ENCODE measurements at places on chromosomes 1 and 21.
A peak's percentile ranks its signal among the peaks of the same experiment; 100 is the strongest.

DNA sequence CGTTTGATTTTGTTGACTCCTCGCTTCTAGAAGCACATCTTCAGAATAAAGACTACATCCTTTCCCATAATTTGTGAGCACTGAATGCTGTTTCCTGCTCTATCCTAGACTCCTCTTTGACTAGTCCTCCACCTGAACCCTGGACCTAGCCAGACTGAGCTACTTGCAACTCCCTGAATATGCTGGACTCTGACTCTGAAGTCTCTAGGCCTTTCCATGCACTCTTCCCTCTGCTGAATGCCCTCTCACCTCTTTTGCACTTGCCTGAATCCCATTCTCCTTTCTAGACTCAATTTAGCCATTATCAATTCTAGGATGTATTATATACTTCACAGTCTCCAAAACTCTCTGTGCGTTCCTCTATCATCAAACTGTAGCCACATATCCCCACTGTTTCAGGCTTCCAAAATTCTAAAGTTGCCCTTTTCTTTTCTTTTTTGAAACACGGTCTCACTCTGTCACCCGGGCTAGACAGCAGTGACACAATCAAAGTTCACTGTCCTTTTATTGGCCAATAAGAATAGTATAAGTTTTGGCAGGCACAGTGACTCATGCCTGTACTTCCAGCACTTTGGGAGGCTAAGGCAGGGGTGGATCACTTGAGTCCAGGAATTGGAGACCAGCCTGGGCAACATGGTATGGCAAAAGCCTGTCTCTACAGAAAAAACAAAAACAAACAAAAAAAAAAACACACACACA lies 127.0 kb downstream of the LTN1 start:
- DNase-seq, result no peak

DNA sequence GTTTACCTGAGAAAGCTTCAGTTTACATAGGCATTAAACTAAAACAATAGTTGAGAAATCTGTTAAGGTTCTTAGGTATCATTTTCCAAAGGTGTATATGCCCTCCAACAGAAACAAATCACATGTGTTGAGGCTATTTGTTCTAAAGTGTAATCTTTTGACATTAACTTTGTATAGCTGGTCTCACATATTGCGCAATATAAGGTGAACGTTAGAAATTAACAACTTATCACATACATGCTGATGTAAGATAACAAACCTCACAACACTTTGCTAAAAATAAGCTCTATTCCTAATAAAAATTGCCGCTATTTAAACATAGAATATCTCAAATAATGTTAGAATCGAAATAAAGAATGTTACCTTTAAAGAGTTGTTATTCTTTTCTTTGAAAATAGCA lies 340.6 kb downstream of the SRGAP2C start:
- DNase-seq, result no peak

DNA sequence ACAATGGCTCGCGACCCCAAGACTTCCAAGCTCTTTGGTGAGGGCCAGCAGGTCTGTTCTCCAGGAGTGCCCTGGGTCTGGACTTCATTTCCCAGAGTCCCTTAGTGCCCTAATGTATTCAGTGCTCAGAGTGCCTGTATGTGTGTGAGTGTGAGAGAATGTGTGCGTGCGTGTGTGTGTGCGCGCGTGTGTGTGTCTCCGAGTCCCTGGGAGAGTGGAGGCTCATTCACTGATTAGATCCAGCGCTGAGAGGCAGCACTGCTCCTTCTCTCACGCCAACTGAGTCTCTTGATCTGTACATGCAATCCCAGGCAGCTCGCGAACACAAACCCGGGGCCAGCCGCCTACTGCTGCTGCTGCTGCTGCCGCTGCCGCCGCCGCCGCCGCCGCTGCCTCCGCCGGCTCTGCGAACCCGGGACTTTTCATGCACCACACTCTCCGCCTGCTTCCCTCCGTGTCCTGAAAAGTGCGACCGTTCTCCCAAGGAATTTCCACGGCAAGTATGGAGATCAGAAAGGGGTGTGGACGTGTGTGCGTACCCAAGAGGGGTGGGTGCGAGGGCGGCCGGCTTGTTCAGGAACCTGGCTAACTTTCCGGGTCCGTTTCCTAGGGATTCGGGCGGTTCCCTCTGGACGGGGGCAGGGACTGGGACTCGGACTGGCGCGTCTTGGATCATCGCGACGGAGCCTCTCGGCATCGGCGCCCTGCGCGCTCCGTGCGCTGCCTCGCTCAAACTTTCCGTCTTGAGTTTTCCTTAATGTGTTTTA lies at the start of gene RNF220:
Gene RNF220 (plus strand): TSS at position 225 of the 767 bp plus-strand sequence.
- peak; percentile 25 for DNase-seq

GRCh38 chr1:39620659-39621165 lies 18.7 kb downstream of the HEYL start:
- no peak for DNase-seq

GRCh38 chr1:198481661-198482060 lies 58.8 kb downstream of the ATP6V1G3 start:
- no peak for DNase-seq

DNA sequence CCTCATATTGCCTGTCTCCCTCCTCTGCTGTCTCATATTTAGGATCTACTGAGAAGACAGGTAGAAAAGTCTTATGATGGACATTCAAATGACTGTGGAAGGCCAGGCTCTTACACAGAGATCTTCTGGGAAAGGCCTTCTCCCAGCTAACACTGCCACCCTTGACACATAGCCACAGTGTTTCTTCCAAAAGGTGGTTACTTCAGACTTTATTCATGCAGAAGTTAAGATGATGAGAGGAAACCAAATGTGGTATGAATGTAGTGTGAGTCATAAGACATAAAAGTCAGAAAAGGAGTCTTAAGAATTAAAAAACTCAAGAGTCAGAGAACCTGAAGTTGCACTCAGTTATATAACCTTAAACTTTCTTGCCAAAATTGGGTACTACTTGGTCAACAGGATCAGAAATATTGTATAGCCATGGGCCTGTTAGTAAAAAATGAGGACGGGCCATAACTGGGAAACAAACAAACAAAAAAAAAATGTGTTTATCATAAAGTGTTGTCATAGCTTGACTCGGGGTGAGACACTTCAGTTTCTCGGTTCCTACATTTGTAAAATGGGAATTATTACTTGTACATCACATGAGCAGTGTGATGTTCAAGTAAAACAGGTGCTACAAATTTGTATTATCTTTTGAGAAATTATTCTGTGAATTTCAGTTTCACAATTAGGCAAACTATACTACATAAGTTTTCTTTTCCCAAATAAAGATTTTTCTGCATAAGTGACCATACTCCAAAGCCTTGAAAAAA lies 1.2 kb upstream of the DENND1B start:
- DNase-seq, result peak; percentile 43

GRCh38 chr1:184854496-184855140 lies 100.0 kb upstream of the EDEM3 start:
- peak; percentile 32 for DNase-seq

- DNase-seq, result no peak
Measured at GRCh38 chr1:243938208-243938607, 88.2 kb upstream of the AKT3 start.

GRCh38 chr1:110466646-110467280 lies 15.8 kb downstream of the PROK1 start:
- DNase-seq, result no peak

- DNase-seq, result peak; percentile 24
Measured at GRCh38 chr1:229759037-229759435, 133.0 kb downstream of the URB2 start.

DNA sequence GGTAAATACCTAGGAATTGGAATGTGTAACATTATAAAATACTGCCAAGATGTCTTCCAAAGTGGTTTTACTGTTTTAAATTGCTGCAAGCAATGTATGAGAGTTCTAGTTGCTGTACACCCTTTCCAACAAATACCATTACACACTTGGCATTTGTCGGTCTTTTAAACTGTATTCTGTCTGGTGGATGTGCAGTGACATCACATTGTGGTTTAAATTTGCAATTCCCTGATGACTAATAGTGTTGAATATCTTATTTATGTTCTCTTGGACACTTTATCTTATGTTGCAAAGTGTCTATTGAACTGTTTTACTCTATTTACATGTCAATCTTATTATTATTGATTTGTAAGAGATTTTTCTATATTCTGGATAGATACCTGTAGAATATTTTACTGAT lies 561.2 kb upstream of the B3GALT2 start:
- no peak for DNase-seq

DNA sequence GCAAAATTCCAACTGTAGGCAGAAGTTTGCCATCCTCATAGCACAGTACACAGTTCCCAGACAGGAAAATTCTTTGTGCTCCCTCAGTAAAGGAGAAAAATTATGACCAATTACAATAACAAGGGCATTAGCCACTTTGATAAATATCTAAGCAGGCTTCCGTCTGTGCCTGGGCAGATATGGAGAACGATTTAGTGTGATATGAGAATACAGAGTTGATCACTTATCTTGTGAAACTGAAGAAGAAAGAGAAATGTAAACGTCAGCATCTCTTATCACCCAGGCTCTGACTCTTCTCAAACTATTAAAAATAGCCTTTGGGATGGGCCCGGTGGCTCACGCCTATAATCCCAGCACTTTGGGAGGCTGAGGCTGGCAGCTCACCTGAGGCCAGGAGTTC lies 54.5 kb upstream of the TIAM1 start:
- DNase-seq, result no peak

GRCh38 chr1:163095213-163095612 lies 26.1 kb downstream of the RGS4 start:
- DNase-seq, result no peak

DNA sequence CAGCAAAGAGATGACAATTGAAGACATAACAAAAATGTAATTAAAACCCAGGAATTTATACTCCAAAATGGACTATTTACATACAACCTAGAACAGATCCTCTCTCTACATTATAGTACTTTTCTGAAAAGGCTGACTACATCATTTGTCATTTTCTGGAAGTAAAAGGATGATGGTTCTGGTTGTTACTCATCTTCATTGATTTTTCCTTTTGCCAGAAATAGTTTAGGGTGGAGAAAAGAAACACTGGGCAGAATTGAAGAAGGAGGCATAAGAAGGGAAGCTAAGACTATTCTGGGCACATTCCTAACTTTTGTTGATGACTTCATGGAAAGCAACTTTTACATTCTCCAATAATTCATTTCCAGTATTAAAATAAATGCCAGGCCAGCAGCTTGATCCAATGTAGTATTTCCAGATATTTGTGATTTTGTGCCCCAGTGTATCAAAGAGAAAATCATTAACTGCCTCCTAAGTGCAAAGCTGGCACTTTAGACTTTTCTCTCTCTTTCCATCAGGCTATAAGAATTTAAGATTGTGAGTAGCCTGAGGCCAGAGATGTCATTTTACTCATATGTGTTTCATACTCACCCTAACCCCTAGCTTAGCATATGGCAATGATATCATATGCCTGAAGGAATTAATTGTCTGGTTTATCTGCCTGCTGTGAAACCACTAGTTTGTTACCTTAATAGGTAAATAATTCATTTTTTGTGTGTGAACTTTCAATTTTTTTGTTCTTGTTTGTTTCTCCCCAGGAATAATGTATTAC lies 369.5 kb upstream of the LYPLAL1 start:
- DNase-seq, result no peak

DNA sequence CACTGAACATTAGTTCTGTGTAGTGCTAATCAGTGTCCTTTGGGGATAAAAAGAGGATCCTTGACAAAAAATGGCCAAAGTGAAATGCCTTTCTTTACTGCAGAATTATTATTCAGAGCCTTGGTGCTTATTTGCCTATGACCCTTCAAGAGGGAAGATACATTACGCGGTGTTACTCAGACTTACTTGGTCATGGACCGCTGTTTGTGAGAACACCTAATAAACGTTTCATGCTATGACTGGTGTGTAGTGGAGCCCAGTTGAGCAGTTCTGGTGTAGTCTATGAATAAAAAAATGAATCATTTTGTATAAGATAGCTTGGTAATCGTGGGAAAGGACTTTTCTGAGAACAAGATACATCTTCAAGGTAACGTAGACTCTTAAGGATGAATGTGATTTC lies 8.3 kb downstream of the NFYC start:
- DNase-seq, result no peak

DNA sequence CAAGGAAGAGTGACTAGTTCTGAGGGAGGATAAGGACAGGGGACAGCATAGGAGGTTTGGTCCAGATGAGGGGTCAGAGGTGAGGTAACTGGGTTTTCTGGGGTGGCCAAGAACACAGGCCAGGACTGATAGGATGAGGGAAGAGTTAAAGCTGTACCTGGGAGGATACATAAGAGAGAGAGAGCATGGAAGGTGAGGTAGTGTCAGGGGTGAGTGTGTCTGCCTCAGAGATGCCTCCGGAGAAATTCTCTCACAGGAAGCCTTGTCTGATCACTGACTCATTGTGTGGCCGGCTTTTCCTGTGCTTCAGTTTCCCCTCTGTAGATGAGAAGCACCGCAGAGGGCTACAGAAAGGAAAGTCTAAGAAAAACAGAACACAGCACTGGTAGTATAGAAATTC lies 40.2 kb downstream of the FASLG start:
- DNase-seq, result no peak

DNA sequence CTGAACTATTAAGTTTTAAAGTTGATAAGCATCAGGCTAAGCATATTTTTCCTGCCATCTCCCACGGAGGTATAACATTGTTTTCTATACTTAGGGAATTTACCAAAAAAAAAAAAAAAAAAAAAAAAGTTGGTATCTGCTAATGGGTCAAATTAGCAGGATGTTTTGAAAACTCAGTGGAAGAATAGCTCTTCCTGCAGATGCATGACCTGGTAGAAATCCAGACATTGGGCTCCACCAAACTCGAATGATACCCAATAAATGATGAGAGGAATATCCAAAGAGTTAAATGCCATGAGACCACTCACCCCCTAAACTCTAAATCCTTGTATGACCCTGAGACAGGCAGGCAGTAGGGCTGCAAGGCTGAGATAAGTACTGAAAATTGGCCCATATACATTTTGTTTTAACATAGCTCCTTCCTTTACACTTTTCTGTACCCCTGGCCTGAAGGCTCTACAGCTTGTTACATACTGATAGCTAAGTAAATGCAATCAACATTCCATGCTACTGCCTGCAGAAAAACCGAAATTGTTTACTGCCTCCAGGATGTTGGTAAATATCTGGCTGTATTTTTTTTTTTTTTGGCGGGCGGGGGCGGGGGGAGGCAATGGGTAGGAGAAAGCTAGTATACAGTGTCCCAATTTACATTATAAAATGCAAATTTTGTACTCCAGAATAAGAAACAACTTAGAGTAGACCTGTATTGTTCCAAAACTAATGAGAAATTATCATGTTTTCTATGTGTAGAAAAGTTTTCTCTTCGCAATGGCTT lies 57.6 kb downstream of the NFIA start:
- DNase-seq, result no peak

DNA sequence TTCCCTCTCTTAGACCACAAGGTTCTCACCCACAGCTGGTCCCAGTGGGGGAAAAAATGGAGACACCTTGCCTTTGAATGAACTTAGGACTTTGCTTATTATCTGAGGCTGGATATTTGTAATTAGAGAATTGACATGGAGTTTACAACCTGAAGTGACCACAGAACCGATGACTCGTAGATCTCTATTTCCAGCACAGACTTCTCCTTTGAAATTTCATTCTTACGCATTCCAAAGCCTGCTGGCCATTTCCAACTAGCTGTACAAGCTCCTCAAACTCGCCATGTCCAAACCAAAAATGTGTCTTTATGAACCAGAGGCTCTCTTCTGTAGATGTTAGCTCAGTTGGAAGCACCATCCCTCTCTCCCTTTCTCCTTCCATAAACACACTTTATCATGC lies 12.0 kb downstream of the RAB7B start:
- DNase-seq, result no peak
